ENCODE measurements at places on chromosomes 12 and 14.
A peak's percentile ranks its signal among the peaks of the same experiment; 100 is the strongest.

DNA sequence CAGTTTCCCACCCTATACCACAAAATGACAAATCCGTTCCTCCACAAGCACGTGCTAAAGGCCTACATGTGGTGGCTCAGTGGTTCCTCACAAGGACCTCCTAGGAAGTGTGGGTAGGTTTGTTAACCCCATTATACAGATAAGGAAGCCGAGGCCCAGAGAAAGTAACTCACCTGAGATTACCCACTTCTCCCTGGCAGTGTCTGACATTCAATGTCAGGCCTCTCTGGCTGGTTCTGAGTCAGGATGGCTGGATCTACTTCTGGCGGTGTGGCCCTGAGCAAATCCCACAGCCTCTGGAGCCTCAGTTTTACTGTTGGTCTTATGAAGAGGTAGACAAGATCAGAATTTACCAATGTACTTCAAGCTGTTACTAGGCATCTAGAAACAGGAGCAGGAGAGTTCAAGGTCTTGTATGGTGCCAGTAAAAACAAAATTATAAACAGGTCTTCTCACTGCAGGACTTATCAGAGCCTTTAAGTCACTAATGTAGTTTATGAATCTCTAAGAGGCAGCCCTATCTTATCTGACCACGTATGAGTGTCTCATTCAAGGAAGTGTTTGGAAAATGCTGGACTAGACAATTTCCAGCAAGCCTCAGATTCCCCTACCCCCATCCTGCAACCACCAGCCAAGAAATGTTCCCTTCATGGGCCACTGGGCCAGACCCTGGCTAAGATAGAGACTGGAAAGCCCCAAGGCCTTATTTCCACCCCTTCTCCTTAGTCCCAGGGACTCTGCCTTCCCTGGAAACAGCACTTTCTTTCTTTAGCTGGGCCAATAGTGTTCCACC, 4.2 kb downstream of the HSPB8 start:
- no peak for DNase-seq

- no peak for DNase-seq
These were observed 111.3 kb downstream of the RMST start for GRCh38 chr12:97573901-97574300.

GRCh38 chr12:11753826-11754225, 104.4 kb downstream of the ETV6 start:
- peak; percentile 6 for DNase-seq

DNA sequence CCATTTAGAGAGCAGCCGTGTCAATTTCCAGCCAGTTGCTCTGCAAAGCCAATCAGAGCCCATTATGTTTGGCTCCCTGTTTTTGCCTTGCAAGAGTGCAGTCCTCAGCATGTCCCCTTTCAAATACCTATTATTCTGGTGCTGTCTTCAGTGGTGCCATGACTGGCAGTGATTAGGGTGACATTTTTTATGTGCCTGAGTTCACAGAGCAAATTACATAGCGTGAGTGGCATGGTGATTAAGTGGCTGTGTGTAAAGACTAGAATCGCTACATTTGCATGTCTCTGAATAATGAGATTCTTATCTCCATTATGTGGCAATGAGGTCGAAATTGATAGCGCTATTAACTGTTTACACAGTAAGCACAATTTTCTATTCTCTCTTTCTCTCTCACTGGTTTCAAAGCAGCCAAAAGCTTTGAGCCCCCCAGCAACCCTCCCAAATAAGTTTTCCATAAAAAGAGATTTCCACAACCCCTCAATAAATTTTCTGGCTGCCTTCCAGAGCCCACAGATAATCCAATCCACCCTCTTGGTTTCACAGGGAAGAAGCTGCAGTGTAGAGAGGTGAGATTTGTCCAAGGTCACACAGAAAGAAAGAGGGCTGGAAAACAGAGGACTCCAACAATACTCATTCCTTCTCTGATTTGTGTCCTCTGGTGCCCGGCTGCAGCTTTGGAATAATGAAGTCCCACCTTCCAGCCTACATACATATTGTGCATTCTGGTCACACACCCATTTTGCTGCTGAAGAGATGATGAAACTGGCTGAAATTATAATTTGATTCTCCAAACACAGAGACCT, 58.8 kb upstream of the NUDT4 start:
- peak; percentile 43 for DNase-seq

- DNase-seq, result no peak
These were observed 24.2 kb downstream of the CCDC92 start for GRCh38 chr12:123948401-123948795.

DNA sequence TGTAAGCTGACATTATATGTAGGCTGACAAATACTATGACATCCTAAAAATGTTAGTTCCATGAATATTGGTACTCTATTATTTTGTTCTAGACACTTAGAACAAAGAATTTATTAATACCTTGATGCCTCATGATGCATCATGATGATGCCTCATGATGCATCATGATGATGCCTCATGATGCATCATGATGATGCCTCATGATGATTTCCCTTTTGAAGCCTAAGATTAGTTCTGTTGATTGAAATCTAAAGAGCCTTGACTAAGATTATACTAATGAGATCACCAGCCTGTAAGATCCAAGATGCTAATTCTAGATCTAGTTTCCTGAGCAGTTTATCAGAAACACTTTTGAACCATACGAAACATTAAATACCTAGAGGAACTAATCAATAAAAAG, 4.6 kb upstream of the CEP128 start:
- no peak for DNase-seq

GRCh38 chr14:67665868-67666267, 8.6 kb downstream of the VTI1B start:
- DNase-seq, result peak; percentile 51

DNA sequence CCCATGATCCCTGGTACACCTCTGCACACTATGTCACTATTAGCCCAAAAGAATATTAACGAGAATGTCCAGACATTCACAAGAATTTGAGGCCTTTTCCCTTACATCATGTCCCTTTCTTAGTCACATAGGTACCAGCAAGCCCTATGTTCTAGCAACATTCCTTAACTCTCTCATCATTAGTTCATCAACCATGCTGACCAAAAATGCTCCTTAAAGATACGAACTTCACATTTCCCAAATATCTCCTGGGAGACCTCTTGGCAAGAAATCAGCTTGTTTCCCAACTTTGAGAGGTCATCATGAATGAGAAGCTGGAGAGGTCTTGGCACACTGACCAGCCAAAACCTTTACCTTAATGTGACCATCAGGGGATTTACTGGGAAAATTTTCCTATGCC, 4.6 kb downstream of the SALL2 start:
- DNase-seq, result peak; percentile 36

- no peak for DNase-seq
These were observed 17.8 kb downstream of the GPR132 start for GRCh38 chr14:105047283-105048016.

DNA sequence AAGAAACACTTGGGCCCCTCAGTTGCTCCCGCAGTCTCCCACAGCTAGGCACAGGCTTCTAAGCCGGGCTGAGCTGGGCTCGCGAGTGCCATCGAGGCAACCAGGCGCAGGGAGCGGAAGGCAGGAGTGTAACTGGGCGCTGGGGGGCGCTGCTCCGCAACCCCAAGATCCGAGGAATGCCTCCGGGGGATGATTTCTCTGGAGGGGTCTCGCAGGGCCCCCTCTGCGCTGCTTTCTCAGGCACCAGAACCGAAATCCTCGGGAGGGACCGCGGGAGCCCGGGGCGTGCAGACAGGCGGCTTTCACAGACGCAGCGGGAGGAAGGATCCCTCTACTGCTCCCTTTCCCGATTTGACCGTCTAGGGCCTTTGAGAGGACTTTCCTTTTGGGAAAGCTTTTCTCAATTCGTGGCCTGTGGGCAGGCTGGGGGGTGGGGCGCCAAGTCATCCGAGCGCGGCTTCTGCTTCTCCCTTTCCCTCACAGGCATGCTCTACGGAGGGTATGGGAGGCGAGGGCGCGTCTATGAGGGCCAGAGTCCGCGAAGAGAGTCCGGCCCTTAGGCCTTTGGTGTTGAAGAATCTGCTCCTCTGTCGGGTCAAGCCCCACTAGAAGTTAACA, 4.3 kb upstream of the NKX2-1 start:
- no peak for DNase-seq

GRCh38 chr12:31369712-31370521, 44.0 kb upstream of the SINHCAF start:
- DNase-seq, result peak; percentile 28

DNA sequence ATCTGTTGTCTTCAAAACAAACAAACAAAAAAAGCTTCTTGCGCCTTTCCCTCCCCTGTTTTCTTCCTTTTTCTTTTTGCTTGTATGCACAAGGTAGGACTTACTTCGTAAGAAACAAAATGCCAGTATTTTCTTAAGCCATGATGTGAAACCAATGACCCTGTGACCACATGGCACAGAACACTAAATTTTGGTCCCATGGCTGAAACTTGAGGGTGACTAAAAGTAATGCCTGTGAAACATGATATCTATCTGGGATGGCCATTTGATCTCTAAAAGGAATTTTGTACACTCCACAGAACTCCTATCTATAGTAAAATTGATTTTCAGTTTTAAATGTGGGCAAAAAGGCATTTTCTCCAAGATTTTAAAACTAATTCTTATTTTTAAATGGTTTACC, 63.6 kb downstream of the PAPOLA start:
- peak; percentile 24 for DNase-seq

DNA sequence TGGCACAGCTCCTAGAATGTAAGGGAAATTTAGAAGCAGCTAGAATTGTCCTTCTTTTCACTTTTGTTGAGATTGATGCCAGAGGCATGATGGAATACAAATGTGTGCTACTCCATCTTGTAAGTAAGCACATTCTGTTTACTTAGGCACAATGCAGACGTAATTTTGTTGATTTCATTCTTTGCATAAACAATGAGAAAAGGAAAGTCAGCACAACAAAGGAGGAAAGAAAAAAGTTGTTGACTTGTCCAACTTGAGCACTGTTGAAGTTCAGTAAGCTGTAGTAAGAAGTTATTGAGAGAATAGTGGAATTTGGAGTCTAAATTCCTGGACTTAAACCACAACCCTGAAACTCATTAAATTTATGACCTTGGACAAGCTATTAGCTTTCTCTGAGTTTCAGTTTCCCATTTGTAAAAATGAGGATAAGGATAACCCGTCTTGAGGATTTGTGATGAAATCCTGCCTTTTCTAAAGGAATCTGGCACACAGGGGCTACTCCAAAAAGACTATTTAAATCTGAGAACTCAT, 19.4 kb upstream of the CNTN1 start:
- no peak for DNase-seq

GRCh38 chr14:100747021-100747586, 20.4 kb downstream of the DLK1 start:
- DNase-seq, result peak; percentile 97

GRCh38 chr14:71262441-71262840, 355.2 kb downstream of the PCNX1 start:
- no peak for DNase-seq

DNA sequence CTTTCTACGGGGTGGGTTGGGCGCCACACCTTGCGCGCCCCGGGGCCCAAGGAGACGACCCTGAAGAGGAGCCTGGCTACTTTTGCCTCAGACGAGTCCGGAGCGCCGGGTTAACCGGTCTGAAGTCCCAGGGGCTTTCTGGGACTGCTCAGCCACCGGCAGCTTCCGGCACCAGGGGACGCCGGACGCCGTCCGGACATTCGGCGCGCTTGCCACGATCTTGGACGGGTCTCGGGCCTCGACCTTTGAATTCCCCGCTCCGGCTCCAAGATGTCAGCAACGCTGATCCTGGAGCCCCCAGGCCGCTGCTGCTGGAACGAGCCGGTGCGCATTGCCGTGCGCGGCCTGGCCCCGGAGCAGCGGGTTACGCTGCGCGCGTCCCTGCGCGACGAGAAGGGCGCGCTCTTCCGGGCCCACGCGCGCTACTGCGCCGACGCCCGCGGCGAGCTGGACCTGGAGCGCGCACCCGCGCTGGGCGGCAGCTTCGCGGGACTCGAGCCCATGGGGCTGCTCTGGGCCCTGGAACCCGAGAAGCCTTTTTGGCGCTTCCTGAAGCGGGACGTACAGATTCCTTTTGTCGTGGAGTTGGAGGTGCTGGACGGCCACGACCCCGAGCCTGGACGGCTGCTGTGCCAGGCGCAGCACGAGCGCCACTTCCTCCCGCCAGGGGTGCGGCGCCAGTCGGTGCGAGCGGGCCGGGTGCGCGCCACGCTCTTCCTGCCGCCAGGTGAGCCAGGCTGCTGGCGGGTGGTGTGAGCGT, at the start of gene ACOT4:
Gene ACOT4, plus strand, starts transcription at position 184 of the 760 bp plus-strand sequence. Its CDS starts 87 bp downstream, at position 271.
- DNase-seq, result peak; percentile 35

GRCh38 chr14:88326352-88327103, 3.5 kb upstream of the KCNK10 start:
- DNase-seq, result peak; percentile 19

DNA sequence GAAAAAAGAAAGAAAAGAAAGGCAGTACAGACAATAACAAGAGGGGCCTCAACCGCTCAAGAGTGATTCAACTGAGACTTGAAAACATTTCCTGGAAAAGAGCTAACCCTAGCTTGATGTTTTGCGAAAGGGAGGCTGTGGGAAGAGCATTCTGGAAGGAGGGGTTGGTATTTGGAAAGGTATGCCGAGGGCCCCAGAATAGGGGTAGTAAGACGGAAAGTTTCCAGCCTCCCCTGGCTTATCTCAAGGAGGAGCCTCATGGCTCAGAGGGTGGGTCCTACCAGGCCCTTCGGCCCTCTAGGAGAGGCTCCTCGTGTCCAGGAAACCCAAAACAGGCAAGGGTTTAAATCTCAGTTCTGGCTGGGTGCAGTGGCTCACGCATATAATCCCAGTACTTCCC, 8.4 kb downstream of the RNU4-2 start:
- no peak for DNase-seq

GRCh38 chr14:57080691-57081090, 188.0 kb downstream of the EXOC5 start:
- DNase-seq, result no peak

GRCh38 chr12:66550626-66551025, 128.2 kb downstream of the GRIP1 start:
- DNase-seq, result no peak

DNA sequence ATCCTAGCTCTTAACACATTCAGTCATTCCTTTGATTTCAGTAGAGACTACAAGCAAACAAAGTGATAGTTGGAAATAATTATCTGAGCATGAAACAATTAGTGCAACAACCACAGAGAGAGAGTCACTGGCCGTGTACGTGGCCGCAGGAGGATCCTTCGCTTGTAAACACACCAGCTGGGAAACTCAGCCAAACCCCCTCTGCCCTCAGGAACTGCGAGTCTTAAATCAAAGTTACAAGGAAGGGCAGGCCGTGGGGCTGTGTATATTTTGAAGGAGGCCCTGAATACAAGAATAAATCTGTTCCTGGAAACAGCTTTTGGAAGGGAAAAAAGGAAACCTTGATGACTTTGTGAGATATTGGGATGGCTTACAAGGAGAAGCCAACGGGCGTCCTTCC, 164.5 kb downstream of the ANO2 start:
- no peak for DNase-seq
